ENCODE measurements at places on chromosomes 13 and 19.

- no peak for DNase-seq
Measured at GRCh38 chr13:46126056-46126455, 21.2 kb upstream of the CPB2 start.

GRCh38 chr13:99031832-99032231, 54.0 kb upstream of the DOCK9 start:
- no peak for DNase-seq

DNA sequence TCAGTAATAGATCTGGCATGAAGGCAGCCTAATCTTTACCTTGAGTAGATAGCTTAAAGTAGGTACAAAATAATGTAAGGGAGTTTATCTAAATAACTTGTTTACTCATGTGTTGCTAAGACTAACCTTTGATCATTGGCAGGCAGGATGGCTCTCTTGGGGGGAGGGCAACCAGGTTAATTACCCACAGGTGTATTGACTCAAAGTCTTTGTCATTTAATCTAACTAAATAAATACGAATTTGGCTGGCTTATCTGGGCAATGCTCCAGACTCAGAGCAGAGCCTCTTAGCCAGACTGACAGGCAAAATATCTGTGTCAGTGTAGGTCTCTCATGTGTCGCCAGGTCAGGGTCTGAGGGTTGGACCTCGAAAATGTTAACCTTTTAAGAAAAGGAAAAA, 283.4 kb upstream of the KLHL1 start:
- peak; percentile 53 for DNase-seq

- no peak for DNase-seq
Measured at GRCh38 chr19:49491804-49492572, 4.2 kb upstream of the RPS11 start.

- no peak for DNase-seq
Measured at GRCh38 chr13:76750126-76750525, 136.1 kb downstream of the KCTD12 start.

DNA sequence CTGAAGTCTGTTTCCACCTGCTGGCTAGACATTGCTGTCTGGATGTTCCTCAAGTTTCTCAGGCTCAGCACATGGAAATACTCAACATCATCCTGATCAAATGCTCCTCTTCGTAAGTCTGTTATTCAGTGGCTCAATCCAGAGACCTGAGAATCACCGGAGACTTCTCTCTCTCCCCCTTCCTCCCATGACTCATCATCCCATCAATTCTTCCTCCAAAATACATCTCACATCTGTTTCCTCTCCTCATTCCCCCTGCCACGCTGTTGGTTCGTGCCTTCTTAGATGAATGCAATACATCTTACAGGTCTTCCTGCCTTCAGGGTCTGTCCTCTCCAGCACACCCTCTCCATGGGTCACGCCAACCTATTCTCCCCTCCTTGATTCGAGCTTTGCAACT, 7.4 kb upstream of the RXFP2 start:
- DNase-seq = no peak

DNA sequence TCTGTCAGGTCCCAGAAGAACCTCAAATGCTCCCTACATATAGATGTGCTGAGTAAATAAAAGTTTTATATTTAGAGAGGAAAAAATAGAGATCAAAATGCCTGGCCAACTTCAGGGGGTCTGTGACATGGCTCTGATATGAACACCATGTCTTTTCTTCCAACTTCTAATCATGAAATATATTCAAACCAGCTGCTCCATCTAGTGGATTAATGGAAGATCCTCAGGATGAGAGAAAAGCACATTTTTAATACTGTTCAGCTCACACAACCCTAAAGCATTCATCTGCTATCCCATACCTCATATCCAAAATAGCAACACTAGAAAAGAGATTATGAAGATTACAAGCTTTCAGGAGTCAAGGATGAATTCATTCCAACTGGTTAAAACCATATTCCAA, 56.0 kb upstream of the DOCK9 start:
- DNase-seq = no peak

DNA sequence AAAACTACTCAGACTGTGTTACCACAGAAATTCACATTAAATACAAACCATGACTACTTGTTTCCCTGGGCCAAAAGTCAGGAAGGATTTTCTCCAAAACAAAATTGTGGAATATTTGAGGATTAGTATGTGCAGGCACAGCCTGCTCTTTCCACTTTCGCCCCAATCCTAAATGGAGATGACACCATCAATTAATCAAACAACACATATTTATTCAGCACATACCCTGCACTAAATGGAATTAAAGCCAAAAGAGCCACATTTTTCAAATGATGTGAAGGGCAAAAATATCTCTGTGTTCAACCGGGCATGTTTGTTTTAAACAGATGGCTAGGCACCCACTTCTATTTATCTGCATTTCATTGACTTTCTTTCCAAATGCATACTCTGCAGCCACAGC, 523.1 kb downstream of the DCT start:
- no peak for DNase-seq

DNA sequence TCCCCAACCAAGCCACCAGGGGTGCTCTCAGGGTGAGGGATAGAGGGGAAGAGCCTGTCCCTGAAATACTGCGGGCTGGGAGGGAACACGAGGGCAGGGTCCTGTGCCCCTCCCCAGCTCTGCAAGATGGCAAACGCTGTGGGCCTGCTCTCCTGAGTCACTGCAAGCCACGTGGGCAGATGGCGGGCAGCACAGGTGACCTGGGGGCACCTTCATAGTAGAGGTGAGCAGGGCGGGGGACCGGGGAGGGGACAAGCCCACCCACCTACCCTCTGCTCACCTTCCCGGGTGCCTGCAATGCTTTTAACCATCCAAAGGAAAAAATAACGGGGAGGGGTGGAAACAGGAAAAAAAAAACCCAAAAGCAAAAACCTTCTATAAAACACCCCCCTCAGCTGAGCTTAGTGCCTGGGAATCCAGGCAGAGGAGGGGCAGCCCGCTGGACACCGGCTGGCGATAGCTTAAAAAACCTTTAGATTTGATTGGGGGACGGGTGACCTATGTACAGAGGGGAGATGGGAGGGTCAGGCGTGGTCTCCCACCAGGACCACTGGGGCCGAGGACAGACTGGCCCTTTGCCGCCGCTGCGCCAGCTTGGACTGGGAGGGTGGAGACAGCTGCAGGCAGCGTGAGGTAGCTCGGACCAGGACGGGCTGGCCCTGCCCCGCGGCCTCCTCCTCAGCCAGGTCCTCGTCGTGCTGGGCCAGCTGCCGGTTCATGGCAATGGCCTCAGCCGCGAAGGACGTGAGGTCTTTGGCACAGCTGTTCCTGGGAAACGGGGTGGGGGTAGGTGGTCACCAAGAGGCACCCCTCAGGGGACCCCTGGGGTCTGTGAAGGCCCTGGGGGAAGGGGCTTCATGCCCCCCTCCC, 11.7 kb downstream of the MKNK2 start:
- DNase-seq = no peak

- peak; percentile 52 for DNase-seq
Measured at GRCh38 chr19:29858000-29858596, 46.3 kb downstream of the CCNE1 start.

GRCh38 chr19:19463348-19464117, 51.8 kb downstream of the TSSK6 start:
- DNase-seq = no peak

DNA sequence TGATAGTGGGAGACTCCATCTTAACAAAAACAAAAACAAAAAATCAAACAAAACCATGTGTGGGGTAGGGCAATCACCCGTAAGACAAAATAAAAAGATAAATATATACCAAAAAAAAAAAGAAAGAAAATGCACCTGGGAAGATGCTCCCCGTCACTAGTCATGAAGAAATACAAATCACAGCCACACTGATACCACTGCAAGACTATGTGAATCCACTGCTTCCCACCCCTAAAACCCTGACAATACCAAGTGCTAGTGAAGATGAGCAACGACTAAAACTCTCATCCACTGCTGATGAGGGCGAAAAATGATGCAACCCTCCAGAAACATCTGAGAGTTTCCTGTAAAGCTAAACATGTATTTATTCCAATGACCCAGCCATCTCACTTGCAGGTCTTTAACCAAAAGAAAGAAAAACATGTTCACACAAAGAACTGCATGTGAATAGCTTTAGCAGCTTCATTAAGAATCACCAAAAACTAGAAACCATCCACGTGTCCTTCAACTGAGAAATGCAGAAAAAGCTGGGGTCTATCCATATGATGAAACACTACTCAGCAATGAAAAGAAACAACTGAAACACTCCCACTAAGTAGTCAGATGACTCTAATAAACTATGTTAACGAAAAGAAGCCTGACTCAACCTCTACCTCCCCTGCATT, 31.7 kb downstream of the BRD4 start:
- DNase-seq = no peak

GRCh38 chr13:75079226-75079625, 402.7 kb downstream of the TBC1D4 start:
- DNase-seq = no peak

- no peak for DNase-seq
Measured at GRCh38 chr19:1472231-1473084, 6.6 kb downstream of the C19orf25 start.

- DNase-seq = no peak
Measured at GRCh38 chr13:63107179-63107943, 1691.7 kb upstream of the PCDH20 start.

GRCh38 chr19:8512115-8512967, 1.6 kb downstream of the ZNF414 start:
- DNase-seq = no peak

DNA sequence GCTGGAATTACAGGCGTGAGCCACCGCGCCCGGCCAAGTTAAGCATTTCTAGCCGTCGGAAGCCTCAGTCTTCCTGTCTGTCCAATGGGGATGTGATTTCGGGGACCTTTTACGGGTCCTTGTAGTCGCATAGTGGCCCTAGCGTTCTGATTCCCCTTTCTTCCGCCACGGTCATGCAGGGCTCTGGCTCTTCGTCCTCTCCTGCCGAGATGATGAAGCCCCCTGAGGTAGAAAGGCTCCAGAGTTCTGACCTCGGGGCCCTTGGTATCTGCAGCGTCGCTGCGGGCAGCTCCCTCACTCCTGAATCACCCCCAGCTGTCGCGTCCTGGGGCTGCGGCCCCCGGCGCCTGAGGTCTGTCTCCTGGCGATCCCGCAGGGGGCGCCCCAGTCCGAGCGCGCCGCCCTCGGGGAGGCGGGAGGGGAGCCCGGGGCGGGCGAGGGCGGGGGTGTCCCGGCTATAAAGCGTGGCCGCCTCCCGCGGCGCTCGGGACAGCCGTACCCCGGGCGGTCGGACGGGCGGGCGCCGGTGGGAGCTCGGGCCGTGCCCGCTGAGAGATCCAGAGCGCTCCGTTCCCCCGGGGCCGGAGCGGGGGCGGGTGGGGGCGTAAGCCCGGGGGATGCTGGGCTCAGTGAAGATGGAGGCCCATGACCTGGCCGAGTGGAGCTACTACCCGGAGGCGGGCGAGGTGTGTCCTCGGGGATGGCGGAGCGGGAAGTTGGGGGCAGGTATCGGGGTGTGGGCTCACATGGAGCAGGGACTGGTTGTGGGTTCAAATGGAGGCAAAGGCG, at the start of gene FOXA3:
FOXA3 (plus strand) TSS at position 487 of the 789 bp plus-strand sequence; CDS start at position 618, 131 bp downstream.
- peak; percentile 85 for DNase-seq

- peak; percentile 49 for DNase-seq
Measured at GRCh38 chr19:38425810-38426466, at the start of gene RASGRP4. TSS of gene RASGRP4 (minus strand) at chr19:38426219. CDS start at chr19:38426091, 128 bp downstream.

DNA sequence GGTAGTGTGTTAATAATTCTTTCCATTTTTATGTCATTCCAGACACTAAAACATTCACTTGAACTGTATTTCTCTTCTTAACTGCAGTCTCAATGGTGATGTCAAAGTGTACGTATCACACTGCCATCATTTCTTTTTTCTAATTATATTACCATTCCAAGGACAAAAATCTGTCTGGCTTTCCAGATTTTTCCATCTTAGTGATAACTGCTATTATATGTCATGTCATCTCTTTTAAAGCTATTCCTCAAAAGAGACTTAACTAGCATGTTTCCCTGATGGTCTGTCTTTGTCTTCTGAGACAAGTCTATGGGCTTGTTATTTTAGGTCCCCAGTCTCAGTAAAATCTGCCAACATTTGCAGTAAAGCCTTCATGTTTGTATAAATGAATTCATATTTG, 1207.1 kb downstream of the PCDH17 start:
- DNase-seq = no peak

GRCh38 chr19:41206456-41206855, 12.6 kb upstream of the AXL start:
- no peak for DNase-seq

GRCh38 chr13:36981156-36981743, 17.9 kb downstream of the ALG5 start:
- no peak for DNase-seq

- no peak for DNase-seq
Measured at GRCh38 chr13:95301968-95302393, 730 bp upstream of the ABCC4 start.

GRCh38 chr13:73340069-73340468, 281.3 kb downstream of the KLF5 start:
- no peak for DNase-seq

DNA sequence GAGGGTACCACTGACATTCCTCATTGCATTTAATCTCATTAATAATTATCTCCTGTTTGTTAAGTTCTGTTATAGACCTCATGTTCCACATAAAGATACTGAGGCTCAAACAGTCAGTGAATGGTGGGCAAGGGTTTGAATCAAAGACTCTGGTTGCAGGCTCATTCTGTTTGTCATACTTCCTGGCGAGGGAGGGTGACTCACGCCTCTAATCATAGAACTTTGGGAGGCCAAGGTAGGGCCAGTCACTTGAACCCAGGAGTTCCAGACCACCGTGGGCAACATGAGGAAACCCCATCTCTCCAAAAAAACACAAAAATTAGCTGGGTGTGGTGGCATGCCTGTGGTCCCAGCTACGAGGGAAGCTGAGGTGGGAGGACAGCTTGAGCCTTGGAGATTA, 220.7 kb upstream of the MIR17HG start:
- DNase-seq = no peak

DNA sequence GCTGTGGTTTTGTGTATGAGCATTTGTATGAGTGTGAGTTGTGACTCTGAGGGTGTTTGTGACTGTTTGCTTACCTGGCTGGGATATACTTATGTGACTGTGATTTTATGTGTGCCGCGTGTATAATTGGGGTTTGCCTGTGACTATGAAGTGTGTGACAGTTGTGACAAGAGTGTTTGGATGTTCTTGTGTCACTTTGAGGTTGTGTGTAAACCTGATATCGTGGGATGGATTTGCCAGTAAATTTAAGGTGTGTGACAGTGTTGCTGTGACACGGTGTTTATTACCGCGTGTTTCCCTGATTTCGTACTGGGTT, 442 bp downstream of the ZNF420 start:
- no peak for DNase-seq

Measured in right lobe of liver (tissue), 6 donors.